ENCODE measurements at places on chromosomes 5 and 9. TPM values are rescaled to one million over a fixed set of nuclear protein-coding genes. Genes with fewer than 3 reads are reported as not detected.

DNA sequence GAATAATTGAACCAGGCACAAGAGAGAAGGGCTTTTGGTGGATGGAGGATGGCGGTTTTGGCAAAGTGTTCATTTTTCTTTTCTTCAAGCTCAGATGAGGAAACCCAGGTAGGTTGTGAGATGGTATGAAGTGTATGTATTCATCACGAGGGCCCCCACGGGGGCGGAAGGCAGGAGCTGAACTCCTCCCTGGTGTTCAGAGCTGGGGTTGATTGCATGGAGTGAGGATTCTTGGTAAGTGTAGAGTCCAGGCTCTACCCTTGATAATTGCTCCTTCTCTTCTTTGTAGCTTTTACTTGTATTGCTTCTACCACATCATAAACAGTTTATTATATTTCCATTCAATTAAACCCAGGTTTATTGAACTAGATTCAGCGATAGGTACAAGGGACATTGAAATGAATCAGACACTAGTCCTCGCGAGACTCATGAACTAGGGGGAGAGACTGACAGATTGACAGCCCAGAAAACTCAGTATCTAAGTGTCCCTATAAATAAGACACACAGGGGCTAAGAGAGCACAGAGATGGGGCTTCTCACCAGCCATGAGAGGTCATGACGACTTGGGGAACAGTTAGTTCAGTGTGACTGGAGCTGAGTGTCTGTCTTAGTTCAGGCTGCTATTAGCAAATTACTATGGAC is 116.7 kb upstream of the KLF4 start:
- H3K4me1 ChIP-seq, result no peaks in the 10 kb centered on the region
- no peak overlapping the region for H3K4me3 ChIP-seq

DNA sequence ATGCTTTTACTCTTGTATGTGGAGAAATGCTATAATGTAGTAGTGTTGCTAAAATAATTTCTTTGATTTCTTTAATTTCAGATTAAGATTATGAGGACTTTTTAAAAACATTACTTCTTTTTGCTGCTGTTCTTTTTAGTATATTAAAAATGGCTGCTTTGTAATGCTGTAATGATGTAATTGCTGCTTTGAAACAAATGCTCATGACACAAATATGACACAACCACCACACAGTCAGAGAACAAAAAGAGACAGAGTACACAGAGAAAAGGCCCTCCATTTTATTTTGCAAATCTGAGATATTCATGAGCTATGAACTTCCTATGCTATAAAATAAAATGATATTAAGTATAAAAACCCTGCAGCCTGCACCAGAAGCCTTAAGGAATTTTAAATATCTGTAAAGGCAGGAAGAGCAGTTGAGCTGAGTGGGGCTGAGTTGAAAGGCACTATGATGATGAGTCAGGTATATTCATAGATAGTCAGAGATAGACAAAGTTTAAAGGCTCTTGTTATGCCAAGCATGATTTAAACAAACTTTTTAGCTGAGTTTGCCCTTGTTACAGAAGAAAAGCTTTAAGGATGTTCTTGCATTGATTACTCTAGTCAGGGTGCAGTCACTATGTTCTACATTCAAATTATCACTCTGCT is 5.1 kb upstream of the POU5F2 start:
- DNase-seq, result no peak
- H3K27ac ChIP-seq, result no peak overlapping the region
- no peaks in the 10 kb centered on the region for H3K36me3 ChIP-seq
- H3K27me3 ChIP-seq, result no peaks in the 10 kb centered on the region
- no peak overlapping the region for H3K4me3 ChIP-seq

- no peak for DNase-seq
- no peaks in the 10 kb centered on the region for H3K36me3 ChIP-seq
- H3K27ac ChIP-seq, result no peak overlapping the region
- H3K27me3 ChIP-seq, result no peaks in the 10 kb centered on the region
- no peak overlapping the region for H3K4me3 ChIP-seq
- no peaks in the 10 kb centered on the region for H3K4me1 ChIP-seq
Observed at GRCh38 chr5:14958188-14958587, 86.6 kb upstream of the ANKH start.

DNA sequence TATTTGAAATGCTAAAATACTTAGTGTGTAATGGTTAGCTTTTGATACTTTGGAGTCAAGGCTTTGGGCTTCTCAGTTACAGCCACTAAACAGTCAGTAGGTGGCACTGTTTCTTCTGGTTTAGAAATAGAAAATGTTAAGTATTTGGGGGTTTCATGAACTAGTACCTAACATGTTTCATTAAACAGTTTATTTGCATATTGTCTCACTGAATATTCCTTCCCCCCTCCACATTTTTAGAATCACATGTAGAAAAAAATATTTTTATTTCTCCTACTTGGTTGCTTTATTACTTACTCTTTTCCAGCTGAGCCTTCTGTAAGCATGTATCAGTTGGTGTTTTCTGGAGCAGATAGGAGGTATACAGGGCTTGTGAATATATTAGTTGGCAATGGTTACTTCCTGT is 48.0 kb downstream of the IPO11 start:
- no peaks in the 10 kb centered on the region for H3K27me3 ChIP-seq
- DNase-seq, result no peak
- peaks cover 4% of the 10 kb centered on the region for H3K4me1 ChIP-seq
- no peak overlapping the region for H3K4me3 ChIP-seq

GRCh38 chr9:84751921-84752320 is 82.4 kb downstream of the NTRK2 start:
- H3K36me3 ChIP-seq, result no peaks in the 10 kb centered on the region
- H3K4me1 ChIP-seq, result peaks cover 12% of the 10 kb centered on the region
- H3K27ac ChIP-seq, result no peak overlapping the region
- no peak for DNase-seq
- H3K4me3 ChIP-seq, result no peak overlapping the region
- no peaks in the 10 kb centered on the region for H3K27me3 ChIP-seq

GRCh38 chr9:18499980-18500379 is 26.0 kb downstream of the ADAMTSL1 start:
- DNase-seq, result no peak
- no peaks in the 10 kb centered on the region for H3K27me3 ChIP-seq
- no peak overlapping the region for H3K4me3 ChIP-seq
- H3K36me3 ChIP-seq, result no peaks in the 10 kb centered on the region
- H3K27ac ChIP-seq, result no peak overlapping the region
- H3K4me1 ChIP-seq, result peaks cover 8% of the 10 kb centered on the region

DNA sequence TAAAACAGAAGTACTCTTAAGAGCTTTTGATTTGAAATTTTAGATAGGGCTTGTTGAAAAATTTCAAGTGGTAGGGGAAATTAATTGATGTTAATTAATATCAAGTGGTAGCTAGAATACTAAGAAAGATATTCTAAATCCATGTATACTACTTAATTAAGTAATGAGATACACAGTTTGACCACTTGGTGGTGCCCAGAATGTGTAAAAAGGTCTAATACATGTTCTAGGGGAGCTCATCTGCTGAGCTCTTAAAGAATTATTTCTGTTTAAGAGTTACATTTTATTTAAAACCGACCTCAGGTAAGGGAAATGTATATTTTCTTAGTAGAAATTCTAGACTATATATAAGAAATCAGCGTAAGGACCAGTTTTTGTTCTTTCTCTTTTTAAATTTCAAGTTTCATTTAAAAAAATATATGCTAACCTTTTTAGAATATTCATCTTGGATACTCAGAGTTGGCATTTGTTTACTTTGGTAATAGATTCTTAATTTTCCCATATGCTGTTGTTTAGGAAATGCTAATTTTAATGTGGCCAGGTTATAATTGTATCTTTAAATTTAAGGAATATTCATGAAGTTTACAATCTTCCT is 61.5 kb downstream of the LNPEP start:
- H3K4me3 ChIP-seq, result no peak overlapping the region
- DNase-seq, result no peak
- no peaks in the 10 kb centered on the region for H3K27me3 ChIP-seq
- no peaks in the 10 kb centered on the region for H3K4me1 ChIP-seq
- no peak overlapping the region for H3K27ac ChIP-seq
- H3K36me3 ChIP-seq, result peaks cover 53% of the 10 kb centered on the region

GRCh38 chr9:114282926-114283325 is 40.0 kb upstream of the ORM1 start:
- H3K4me3 ChIP-seq, result no peak overlapping the region
- H3K4me1 ChIP-seq, result no peaks in the 10 kb centered on the region
- H3K27me3 ChIP-seq, result no peaks in the 10 kb centered on the region
- H3K27ac ChIP-seq, result no peak overlapping the region
- DNase-seq, result peak; percentile 6
- no peaks in the 10 kb centered on the region for H3K36me3 ChIP-seq

GRCh38 chr9:112179816-112180215 is 4.7 kb upstream of the SUSD1 start:
- H3K4me3 ChIP-seq, result no peak overlapping the region
- H3K27me3 ChIP-seq, result no peaks in the 10 kb centered on the region
- no peaks in the 10 kb centered on the region for H3K36me3 ChIP-seq
- no peak for DNase-seq
- no peak overlapping the region for H3K27ac ChIP-seq
- H3K4me1 ChIP-seq, result peaks cover 14% of the 10 kb centered on the region

GRCh38 chr9:3682186-3682585 is 156.4 kb upstream of the RFX3 start:
- H3K27ac ChIP-seq, result no peak overlapping the region
- no peak for DNase-seq
- no peaks in the 10 kb centered on the region for H3K4me1 ChIP-seq
- no peak overlapping the region for H3K4me3 ChIP-seq
- no peaks in the 10 kb centered on the region for H3K27me3 ChIP-seq
- no peaks in the 10 kb centered on the region for H3K36me3 ChIP-seq

DNA sequence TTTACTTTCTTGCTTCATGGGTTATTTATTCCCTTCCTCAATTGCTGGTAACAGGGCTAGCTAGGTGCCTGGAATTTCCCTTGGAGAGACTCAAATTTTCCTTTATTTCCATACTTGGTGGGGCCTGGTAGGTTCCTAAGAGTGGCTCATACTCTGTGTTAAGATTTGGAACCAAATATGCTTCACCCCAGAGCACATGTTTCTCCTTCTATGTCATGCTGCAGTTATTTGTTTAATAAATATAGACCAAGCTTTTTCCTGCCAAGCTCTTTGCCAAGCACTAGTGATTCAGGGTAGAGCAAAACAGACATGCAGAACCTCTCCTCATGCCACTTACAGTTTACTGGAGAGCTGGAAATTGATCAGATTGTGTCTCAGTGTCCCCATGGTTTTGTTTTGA is 290.3 kb upstream of the SGCD start:
- no peaks in the 10 kb centered on the region for H3K27me3 ChIP-seq
- no peak for DNase-seq
- no peak overlapping the region for H3K27ac ChIP-seq
- H3K4me3 ChIP-seq, result no peak overlapping the region
- no peaks in the 10 kb centered on the region for H3K36me3 ChIP-seq
- H3K4me1 ChIP-seq, result no peaks in the 10 kb centered on the region

- no peak for DNase-seq
- no peaks in the 10 kb centered on the region for H3K4me1 ChIP-seq
- H3K27me3 ChIP-seq, result no peaks in the 10 kb centered on the region
- no peak overlapping the region for H3K4me3 ChIP-seq
- no peaks in the 10 kb centered on the region for H3K36me3 ChIP-seq
Observed at GRCh38 chr5:105617436-105618215, 2053.1 kb downstream of the EFNA5 start.

- H3K27me3 ChIP-seq, result no peaks in the 10 kb centered on the region
- H3K4me1 ChIP-seq, result no peaks in the 10 kb centered on the region
- no peak for DNase-seq
- no peak overlapping the region for H3K27ac ChIP-seq
- H3K4me3 ChIP-seq, result no peak overlapping the region
Observed at GRCh38 chr5:95533761-95534160, 21.0 kb downstream of the SKIC3 start.

- no peaks in the 10 kb centered on the region for H3K4me1 ChIP-seq
- no peaks in the 10 kb centered on the region for H3K27me3 ChIP-seq
- H3K27ac ChIP-seq, result no peak overlapping the region
- H3K36me3 ChIP-seq, result no peaks in the 10 kb centered on the region
Observed at GRCh38 chr5:53200306-53200705, 90.7 kb upstream of the MOCS2 start.

- H3K27ac ChIP-seq, result peak overlapping the region; percentile 50
- H3K27me3 ChIP-seq, result no peaks in the 10 kb centered on the region
- H3K4me3 ChIP-seq, result no peak overlapping the region
Observed at GRCh38 chr5:158431369-158432029, 572.6 kb upstream of the CLINT1 start.

GRCh38 chr5:2996687-2997086 is 245.2 kb upstream of the IRX2 start:
- H3K27ac ChIP-seq, result no peak overlapping the region
- H3K4me1 ChIP-seq, result no peaks in the 10 kb centered on the region
- H3K4me3 ChIP-seq, result no peak overlapping the region
- no peaks in the 10 kb centered on the region for H3K36me3 ChIP-seq
- H3K27me3 ChIP-seq, result no peaks in the 10 kb centered on the region
- DNase-seq, result no peak

- no peak for DNase-seq
- no peak overlapping the region for H3K27ac ChIP-seq
- no peaks in the 10 kb centered on the region for H3K4me1 ChIP-seq
- no peaks in the 10 kb centered on the region for H3K27me3 ChIP-seq
- no peak overlapping the region for H3K4me3 ChIP-seq
- no peaks in the 10 kb centered on the region for H3K36me3 ChIP-seq
Observed at GRCh38 chr5:89343666-89344065, 460.7 kb upstream of the MEF2C start.

DNA sequence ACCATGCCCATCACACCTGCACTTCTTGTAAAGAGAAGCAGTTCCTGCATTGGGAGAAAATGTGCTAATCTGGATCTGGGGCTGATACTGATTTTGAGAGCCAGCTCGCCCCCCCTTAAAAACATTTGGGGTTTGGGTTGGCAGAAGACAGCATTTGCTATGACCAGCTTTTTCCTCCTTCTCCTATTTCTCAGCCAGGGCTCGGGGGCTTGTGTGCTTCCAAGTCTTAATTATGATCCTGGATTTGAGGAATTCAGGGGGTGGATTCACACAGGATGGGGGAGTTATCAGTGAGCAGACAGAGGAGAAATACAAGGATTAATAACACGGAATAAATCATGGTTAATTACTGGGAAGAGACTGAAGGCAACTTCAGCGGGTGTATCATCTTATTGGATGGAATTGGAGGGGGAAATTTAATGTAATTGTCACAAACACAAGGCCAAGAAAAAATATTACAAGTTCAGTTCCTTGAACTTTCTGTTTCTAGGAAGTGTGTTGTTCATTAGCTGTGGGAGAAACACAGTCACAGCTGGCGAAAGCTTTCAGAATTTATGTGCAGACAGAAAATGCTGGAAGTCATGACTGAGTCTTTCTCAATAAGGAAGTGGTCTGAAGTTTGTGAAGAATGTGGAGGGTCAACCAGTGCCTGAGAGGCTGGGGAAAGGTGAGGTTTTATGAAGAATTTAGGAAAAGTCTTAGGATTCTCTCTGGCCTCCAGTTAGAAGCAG is 15.3 kb downstream of the C9orf152 start:
- H3K4me3 ChIP-seq, result no peak overlapping the region
- no peaks in the 10 kb centered on the region for H3K36me3 ChIP-seq
- peaks cover 72% of the 10 kb centered on the region for H3K4me1 ChIP-seq
- peak overlapping the region; percentile 72 for H3K27ac ChIP-seq
- no peak for DNase-seq

- DNase-seq, result peak; percentile 39
- peaks cover 6% of the 10 kb centered on the region for H3K4me1 ChIP-seq
- H3K36me3 ChIP-seq, result no peaks in the 10 kb centered on the region
- no peak overlapping the region for H3K4me3 ChIP-seq
- peaks cover 22% of the 10 kb centered on the region for H3K27me3 ChIP-seq
- H3K27ac ChIP-seq, result no peak overlapping the region
Observed at GRCh38 chr5:1190837-1191239, 10.6 kb upstream of the SLC6A19 start.

The ROR2 gene
- 3.8 TPM for total RNA-seq

The OR4F3 gene
- total RNA-seq, result not detected

The ZNF883 gene
- 0.89 TPM for total RNA-seq

The PAEP gene
- not detected for total RNA-seq

The HBEGF gene
- 43.2 TPM for total RNA-seq

The PCDHGB1 gene
- 1.8 TPM for total RNA-seq

The TLN1 gene
- 406 TPM for total RNA-seq

The GPR150 gene
- total RNA-seq, result 0.18 TPM

Measured in lower lobe of right lung (tissue), 2 donors.